A172 (cell line): ENCODE measurements at places on chromosomes 1 and 21.

- no peak for DNase-seq
Measured at GRCh38 chr1:6591222-6591621, 11.4 kb downstream of the ZBTB48 start.

- DNase-seq, result no peak
Measured at GRCh38 chr1:224698015-224698451, 81.9 kb downstream of the CNIH3 start.

GRCh38 chr1:32349211-32349708, 13.0 kb downstream of the FAM229A start:
- peak; percentile 61 for DNase-seq

DNA sequence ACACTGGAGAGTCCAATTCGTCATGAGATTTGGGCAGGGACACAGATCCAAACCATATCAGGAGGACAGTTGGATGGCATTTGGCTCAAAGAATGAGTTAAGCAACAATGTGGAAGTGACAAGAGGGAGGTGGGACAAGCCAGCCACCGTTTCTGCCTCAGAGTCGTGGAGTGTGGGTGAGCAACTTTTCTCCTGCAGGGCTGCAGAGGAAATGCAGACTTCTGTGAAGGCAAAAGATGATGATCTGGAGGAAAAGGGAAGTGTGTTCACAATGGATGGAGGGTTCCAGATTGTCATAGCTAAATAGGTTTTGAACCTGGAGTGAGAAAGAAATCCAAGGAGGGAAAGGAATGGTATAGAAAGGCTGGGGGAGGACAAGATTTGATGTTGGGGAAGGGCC, 16.4 kb upstream of the KANK4 start:
- no peak for DNase-seq

- DNase-seq, result no peak
Measured at GRCh38 chr21:42236693-42237092, 17.8 kb downstream of the ABCG1 start.

DNA sequence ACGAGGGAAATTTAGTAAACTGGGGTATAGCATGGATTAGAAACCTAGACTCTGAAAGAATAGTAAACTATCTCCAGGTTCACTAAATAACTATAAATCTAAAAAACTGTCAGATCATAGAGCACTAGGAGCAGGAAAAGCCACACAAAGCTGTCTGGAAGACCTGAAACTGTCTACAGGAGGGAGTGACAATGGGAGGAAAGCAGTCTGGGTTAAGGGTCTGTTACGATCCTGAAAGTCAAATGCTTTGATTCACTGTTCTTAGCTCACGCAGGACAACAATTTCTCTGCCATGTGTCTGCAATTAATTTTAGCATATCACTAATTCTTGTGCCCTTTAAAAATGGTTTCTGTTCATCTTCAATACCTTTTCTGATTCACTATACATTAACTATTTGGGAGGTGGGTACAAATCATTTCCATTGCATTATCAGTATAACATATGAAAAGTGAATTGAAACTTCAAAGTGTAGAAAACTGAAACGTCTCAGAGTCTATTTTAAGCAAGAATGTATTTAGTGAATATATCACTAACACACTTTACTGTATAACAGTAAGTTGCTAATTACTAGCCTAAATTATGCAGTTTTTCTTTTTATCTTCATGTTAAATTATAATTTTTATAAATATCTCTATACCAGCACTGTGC, 18.4 kb downstream of the CEP170 start:
- DNase-seq, result no peak

DNA sequence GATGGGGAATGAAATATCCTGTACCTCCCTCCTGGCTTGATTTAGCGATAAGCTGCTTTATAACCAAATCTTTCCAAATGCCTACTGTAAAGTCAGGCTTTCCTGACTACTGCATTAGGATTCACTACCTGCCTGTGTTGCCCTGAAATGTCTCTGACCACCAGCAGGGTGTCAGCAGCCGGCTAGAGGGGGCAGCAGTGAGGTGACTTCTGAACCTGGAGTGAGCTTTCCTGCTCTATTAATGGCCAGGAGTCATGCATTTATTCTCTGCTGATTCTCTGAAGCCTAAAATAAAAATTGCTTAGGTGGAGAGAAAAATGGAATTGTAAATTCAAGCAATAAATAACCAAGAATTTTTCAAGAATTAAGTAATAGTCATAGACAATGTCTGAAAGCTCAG, 2.5 kb downstream of the BACE2 start:
- peak; percentile 57 for DNase-seq

DNA sequence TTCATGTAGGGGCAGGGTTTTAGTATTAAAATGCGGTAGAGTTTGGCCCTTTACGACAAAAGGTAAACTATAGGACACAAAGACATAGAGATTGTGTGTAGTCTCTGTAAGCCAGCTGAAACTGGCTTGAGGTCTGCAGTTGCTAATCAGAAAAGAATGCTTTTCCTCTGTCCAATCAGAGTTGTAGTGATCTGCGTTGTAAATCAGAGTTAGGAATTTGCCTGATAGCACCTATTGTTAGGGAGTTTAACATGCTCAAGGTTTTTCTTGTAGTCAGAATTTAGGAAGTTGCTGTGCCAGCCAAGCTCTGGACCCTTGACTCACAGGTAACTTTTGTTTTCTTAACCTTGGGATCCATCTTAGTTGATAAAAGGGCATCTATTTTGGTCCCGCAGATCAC, 61.2 kb upstream of the VTCN1 start:
- peak; percentile 64 for DNase-seq

- no peak for DNase-seq
Measured at GRCh38 chr1:8381618-8382017, 63.7 kb downstream of the SLC45A1 start.

DNA sequence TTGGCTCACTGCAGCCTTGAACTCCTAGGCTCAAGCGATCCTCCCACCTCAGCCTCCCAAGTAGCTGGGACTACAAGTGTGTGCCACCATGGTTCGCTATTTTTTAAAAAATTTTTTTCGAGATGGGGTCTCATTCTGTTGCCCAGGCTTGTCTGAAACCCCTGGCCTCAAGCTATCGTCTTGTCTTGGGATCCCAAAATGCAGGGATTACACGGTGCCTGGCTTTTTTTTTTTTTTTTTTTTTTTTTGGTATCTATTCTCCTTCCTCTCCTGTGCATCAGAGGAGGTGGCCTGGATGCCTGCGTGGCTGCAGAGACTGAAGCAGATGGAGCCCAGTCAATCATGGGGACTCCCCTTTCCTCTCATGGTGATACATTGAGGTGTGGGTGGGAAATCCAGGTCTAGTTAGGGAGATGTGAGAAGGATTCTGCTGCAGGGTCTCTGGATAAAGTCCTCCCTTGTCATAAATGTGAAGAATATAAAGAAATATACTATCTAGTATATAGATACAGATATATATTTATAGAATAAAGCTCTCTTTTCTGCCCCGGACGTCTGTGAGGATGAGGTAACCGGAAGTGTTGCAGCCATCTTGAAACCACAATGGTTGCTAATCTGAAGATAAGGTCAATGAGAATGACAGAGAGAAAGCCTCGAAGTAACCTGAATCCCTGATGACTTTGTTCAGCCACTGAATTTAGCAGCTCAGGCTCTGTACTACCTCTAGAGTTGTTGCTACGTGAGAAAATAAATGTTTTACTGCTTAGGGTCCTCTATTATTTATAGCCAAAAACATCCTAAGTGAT, 19.5 kb upstream of the RGSL1 start:
- DNase-seq, result peak; percentile 55

DNA sequence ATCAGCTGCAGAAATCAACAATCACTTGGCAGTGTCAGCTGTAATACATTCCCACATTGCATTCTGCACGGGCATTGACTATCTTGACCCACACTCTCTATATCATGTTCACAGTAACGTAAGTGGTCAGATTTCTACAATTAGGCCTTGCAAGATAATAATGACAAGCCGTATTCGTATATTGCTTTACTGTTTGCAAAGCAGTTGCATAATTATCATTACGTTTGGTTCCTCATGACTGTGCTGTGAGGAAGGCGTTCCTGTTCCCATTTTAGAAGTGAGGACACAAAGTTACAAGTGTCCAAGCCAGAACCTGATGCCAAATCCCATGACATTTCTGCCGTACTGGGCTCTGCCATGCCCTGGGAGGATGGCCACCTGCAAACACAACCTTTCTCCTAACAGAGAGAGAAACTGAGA, 53.5 kb upstream of the TARBP1 start:
- no peak for DNase-seq

GRCh38 chr1:218463194-218464156, 118.3 kb downstream of the TGFB2 start:
- DNase-seq, result peak; percentile 88

DNA sequence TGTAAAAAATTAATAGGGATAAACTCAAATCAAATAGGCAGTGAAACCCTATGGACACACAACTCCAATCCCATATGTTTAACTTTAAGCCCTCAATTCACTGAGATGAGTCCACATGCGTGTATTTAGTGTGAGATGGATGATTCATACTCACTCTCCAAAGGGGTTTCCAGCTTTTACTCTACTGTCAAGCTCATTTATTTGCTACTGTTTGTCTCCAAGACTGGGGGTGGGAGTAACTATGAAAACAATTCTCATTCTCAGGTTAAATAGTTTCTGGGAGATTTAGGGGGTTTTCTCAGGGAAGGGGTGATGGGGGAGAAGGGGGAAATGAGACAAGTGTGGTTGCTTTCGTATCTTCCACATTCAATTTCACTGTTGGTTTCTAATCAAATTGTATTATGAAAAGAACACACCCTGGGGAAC, 2.7 kb downstream of the RAB29 start:
- no peak for DNase-seq

DNA sequence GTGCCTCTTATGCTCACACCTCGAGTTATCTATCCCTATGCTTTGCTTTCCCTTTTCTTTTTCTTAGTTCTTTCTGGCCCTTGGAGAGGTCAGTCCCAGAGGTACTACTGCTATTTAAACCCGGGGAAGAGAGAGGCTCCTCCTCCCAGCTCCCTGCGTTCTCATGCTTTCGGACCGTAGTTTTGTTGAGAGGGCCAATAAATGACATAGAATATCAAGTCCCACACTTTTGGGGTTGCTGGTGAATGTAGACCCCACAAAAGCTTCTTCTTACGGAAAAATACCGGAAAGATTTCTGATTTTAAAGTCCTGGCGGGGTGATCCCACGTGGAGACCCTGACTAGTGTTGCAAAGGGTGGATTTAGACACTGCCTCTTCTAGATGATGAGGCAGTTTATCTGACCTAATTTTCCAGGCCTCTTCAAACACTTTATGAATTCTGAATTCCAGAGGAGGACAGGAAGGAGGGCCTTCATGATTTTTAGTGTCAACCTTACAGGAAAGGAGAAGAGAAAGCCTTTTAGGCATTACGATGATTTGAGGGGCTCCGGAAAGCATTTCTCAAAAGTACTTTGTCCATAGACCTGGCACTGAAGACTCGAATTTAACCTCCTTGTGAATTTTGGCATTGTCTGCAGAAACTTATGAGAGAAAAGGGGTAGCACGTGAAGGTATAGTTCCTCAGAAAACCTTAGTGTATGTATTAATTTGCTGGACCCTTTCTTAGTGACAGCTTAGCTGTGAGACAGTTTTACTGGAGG, 694 bp downstream of the TMEM167B start:
- peak; percentile 46 for DNase-seq

GRCh38 chr1:41558761-41559171, 74.3 kb upstream of the EDN2 start:
- DNase-seq, result no peak

DNA sequence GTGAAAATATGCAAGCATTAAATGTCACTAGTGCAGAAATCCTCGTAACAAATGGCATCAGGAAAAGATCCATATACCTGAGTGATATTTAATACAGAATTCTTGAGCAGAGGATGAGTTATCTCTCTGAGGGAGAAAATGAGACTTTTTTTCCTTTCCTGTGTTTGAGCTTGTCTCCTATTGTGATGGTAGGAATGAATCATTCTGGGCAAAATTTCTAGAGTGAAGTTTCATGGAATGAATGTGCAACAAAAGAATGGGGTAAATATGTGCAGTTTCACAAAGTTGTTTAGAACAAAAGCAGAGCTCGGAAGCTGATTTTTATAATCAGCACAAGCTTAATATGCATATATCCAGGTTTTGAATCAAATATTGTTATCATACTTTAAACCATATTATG, 4.6 kb downstream of the CTPS1 start:
- no peak for DNase-seq

GRCh38 chr1:48084826-48085225, 87.6 kb upstream of the TRABD2B start:
- DNase-seq, result peak; percentile 64

DNA sequence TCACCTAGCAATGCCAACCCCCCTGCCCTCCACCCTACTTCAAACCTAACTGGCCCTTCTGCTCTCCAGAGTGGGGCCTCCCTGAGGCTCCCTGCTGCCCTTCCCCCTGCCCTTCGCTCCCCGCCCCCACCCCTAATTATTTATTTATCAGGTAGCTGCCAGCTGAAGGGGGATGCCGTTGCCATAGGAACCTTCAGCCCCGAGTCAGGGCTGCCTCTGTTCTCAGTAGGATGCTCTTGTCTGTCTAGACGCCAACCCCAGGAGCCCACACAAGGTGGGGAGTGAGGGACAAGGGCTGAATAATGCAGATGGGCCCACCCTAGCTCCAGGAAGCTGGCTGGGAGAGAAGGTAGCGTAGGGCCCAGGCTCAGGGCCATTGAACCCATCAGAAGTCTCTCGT, 41.1 kb downstream of the NKAIN1 start:
- DNase-seq, result no peak

GRCh38 chr1:63924600-63924999, 150.8 kb downstream of the ROR1 start:
- DNase-seq, result no peak

DNA sequence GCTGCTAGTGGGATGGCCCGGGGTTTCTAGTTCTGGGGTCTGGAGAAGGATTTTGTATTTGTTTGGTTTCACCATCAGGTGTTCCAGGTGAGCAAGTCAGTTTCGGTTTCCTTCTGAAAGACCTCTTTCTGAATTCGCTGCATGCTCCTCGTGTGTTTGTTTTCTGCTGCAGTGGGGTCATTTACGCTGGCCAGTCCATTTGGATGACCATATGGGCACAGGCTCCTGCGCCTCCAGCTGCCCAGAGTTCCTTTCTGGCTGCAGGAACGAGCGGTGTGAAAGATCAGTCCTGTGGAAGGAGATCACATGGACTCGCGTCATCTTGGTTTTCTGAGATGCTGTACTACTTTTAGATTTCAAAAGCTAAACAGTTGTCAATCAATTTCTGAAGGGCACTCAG, 83.7 kb upstream of the GCLM start:
- no peak for DNase-seq

DNA sequence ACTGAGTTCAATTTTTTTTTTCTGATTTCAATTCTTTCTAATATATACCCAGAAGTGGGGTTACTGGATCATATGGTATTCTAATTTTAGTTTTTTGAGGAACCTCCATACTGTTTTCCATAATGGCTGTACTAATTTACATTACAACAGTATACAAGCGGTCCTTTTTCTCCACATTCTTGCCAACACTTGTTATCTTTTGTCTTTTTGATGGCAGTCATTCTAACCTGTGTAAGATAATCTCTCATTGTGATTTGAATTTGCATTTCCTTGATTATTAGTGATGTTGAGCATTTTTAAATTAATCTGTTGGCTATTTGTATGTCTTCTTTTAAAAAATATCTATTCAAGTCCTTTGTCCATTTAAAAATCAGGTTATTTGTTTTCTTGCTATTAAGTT, 21.1 kb upstream of the TBX19 start:
- no peak for DNase-seq

GRCh38 chr1:3198371-3199271, 129.6 kb downstream of the PRDM16 start:
- DNase-seq, result no peak

- no peak for DNase-seq
Measured at GRCh38 chr1:1788136-1788535, 9.9 kb upstream of the NADK start.

- DNase-seq, result peak; percentile 67
Measured at GRCh38 chr1:198497326-198498102, 43.0 kb downstream of the ATP6V1G3 start.

GRCh38 chr1:6981595-6981994, 196.3 kb downstream of the CAMTA1 start:
- no peak for DNase-seq
